ENCODE measurements at places on chromosomes 12 and 14.

DNA sequence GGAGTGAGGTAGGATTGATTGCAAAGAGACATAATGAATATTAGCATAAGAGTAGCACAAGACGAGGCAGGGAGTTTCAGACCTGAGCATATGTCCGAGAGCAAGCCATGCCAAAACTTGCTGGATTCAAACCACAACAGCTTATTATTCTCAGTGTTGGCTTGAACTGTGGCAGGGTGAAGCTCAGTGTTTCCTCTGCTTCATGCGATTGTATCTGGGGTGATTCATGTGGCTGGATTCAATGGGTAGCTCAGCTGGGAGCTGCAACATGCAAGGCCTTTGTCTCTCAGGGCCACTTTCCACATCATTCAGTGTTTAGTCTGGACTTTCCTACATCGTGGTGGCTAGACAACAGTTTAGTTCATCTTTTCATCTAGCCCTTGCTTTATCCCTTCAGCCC, 22.1 kb upstream of the E2F7 start:
- no peak for DNase-seq

- DNase-seq = no peak
Measured at GRCh38 chr14:94341656-94342333, 18.7 kb upstream of the SERPINA6 start.

- DNase-seq = no peak
Measured at GRCh38 chr14:35754671-35755070, 54.4 kb downstream of the RALGAPA1 start.

DNA sequence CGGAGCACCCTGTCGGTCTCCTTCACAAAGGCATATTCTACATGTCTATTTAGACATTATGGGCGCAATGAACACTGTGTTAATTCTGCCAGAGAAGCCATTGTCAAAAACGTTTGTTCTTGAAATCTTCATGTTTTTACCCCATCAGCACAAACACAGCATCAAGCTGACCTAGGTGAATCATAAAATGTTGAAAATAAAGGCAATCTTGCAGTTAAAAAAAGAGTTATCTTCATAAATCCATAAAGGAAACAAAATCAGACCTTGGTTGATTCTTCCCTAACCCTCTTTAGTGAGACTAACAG, 154.9 kb downstream of the DIO2 start:
- no peak for DNase-seq
